ENCODE measurements at places on chromosomes 3 and 15.

- no peak overlapping the region for H3K4me3 ChIP-seq
- H3K27me3 ChIP-seq = no peaks in the 10 kb centered on the region
- no peak for DNase-seq
- no peaks in the 10 kb centered on the region for H3K4me1 ChIP-seq
Observed at GRCh38 chr15:89772932-89773583, 3.1 kb upstream of the MESP2 start.

GRCh38 chr3:112464264-112464663, 35.0 kb downstream of the BTLA start:
- H3K27ac ChIP-seq = no peak overlapping the region
- H3K4me3 ChIP-seq = no peak overlapping the region

GRCh38 chr15:25587616-25588340, 149.0 kb upstream of the UBE3A start:
- H3K36me3 ChIP-seq = no peaks in the 10 kb centered on the region
- peaks cover 7% of the 10 kb centered on the region for H3K27me3 ChIP-seq
- no peak overlapping the region for H3K27ac ChIP-seq
- H3K4me3 ChIP-seq = no peak overlapping the region
- no peaks in the 10 kb centered on the region for H3K4me1 ChIP-seq

- peaks cover 3% of the 10 kb centered on the region for H3K4me1 ChIP-seq
- H3K4me3 ChIP-seq = no peak overlapping the region
- peaks cover 3% of the 10 kb centered on the region for H3K27me3 ChIP-seq
- H3K36me3 ChIP-seq = no peaks in the 10 kb centered on the region
Observed at GRCh38 chr3:54755756-54756155, 172.1 kb downstream of the LRTM1 start.

DNA sequence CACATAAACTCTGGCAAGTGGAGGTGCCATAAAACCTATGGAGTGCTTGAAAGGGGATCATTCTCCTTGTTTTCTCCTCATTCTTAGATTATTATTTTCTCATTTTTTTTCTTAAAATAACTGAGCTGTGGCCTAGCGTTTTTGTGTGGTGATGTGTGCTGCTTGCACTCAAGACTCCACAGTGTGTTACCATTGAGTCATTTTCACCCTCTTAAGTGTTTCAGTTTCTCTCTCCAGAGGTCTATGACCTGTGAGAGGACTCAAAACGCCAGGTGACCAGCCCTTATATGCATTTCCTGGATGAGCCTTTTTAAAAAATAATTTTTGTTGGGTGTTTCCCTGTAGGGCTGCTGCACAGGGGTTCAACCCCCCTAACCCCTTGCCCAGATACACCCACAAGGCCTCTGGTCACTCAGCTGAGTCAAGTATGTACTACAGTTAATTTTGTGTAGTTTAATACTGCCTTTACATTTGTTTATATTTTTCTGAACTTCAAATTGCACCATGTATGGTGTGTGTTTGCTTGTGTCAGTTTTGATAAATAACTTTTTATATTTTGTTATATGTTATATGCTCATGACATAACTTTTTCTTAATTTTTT, 15.4 kb upstream of the BTLA start:
- no peak overlapping the region for H3K27ac ChIP-seq
- DNase-seq = no peak
- H3K4me1 ChIP-seq = peaks cover under 1% of the 10 kb centered on the region

GRCh38 chr3:141083226-141083625, 32.1 kb downstream of the SPSB4 start:
- H3K27ac ChIP-seq = no peak overlapping the region
- H3K4me1 ChIP-seq = peaks cover 15% of the 10 kb centered on the region
- DNase-seq = no peak
- H3K27me3 ChIP-seq = peaks cover 16% of the 10 kb centered on the region

DNA sequence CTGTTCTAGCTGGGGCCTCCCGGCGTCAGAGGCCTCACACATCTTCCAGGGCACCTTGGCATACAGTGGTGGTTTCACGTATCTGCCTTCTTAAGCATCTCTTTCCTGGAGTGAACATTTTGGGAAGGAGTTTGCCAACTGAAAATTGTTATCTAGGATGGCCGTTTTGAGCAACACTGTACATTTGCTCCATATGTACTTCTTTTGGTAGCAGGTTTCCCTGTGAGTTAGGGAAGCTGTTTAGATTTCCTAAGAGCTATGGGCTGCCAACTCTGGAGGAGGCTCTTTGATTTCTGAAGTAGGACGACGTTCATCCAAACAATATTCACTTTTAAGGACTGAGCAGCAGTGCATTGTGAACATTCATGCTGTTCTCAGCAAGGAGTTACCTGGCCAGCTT, 665.9 kb downstream of the SQOR start:
- H3K4me1 ChIP-seq = no peaks in the 10 kb centered on the region
- no peak overlapping the region for H3K27ac ChIP-seq
- H3K27me3 ChIP-seq = peaks cover 2% of the 10 kb centered on the region
- no peaks in the 10 kb centered on the region for H3K36me3 ChIP-seq
- DNase-seq = no peak

DNA sequence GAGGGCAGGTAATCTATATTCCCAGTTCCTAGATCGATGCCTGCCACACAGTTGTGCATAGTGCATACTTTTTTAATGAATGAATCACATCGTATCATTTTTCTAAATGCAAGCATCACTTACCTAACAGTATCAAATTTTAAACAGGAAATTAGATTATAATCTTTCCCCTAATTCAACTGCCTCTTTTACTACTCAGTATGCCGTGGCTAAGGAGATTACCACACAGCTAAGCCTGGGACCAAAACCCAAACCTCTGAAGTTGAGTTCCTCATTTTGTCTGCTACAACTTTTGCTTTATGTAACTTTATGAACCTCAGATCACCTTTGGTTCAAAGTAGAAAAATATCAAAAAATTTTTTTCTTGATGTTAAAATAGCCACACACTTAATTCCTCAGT, 53.2 kb upstream of the FNDC3B start:
- no peak for DNase-seq
- no peak overlapping the region for H3K4me3 ChIP-seq
- H3K27me3 ChIP-seq = no peaks in the 10 kb centered on the region
- H3K4me1 ChIP-seq = no peaks in the 10 kb centered on the region

DNA sequence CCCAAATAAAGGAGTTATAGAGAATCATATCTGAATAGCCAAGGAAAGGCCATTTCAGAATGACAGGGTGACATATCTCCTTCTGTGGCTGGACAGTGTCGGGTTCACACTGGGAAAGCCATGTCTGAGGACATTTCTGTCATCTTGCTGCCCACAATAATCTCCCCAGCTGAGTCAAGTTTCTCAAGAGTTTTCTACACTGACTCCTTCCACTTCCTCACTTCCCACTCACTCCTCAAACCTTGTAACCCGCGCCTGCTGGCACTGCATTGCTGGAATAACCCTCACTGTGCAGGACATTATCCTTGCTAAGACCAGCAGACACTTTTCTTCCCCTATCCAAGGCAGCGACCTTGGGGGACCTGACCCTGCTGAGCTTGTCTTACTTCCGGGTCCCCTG, 5.3 kb upstream of the INSYN1 start:
- no peak overlapping the region for H3K27ac ChIP-seq
- no peak for DNase-seq
- H3K27me3 ChIP-seq = peaks cover 11% of the 10 kb centered on the region
- no peak overlapping the region for H3K4me3 ChIP-seq
